ENCODE measurements at places on chromosomes 3 and 15.

GRCh38 chr3:181739628-181740027, 27.9 kb downstream of the SOX2 start:
- no peak for DNase-seq

DNA sequence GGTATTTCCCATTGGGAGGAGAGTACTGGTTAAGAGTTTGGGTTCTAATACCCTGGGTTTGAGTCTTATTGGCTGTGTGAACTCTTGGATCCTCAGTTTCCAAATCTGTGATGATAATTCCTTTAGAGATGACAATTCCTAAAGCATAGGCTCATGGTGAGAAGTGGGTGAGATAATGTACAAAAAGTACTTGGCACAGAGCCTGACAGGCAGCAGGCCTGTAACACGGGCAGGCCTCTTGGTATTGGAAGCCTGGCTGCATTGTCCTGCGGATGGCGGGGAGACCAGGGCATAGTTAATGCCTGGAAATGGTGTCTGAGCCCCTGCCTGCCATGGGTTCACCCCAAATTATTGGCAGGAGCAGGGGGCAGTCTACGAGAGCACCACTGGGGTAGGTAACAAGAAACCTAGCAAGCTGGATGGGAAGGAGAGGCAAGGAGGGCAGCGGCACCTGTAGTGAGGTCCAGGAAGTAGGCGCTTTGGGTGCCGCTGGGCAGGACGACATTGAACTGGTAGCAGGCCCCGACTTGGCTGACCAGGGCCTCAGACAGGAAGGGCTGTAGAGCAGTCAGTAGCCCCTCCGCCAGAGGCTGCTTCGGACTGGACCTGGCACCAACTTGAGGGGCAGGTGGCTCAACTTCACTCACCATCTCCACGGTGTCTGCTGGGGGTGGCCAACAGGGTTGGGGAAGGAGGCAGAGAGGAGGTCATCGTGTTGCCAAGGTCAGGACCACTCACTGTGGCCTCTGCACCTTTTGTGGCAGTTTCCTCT, 7.7 kb downstream of the STOML1 start:
- DNase-seq, result no peak

- DNase-seq, result no peak
Measured at GRCh38 chr3:36575241-36575640, 189.1 kb downstream of the DCLK3 start.

GRCh38 chr3:140599496-140599895, 78.4 kb upstream of the TRIM42 start:
- no peak for DNase-seq

DNA sequence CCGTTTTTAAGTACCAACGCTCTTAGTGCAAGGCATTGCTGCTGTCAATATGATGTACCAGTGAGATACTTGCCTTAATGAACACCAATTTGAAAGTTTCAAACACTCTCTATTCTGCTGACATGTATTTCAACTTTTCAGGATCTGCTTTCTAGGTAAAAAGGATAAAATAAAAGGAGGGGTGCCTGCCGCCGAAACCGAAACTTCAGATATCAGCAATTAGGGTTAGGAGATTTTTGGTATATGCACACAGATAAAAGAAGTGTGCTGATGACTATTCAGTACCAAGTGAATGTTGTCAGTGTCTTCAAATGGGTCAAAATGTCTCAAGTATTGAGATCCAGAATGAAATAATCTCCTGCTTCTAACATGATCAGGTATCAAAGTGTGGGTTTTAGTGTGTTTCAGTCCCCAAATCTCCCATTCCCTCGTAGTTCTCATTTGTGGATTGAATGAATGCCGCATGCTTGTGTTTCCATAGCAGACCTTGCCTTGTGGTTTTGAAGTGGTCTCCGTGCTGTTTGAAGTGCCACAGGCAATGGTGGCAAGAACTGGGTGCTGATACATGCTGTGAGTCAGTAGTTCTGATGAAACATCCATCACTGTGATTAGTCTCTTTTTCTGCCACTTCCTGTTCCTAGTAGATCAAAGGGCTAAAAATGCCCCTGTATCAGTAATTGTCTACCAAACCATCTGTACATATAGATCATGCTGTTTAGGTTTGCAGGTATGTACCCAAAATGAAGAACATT, 22.5 kb downstream of the CHST14 start:
- DNase-seq, result no peak

- no peak for DNase-seq
Measured at GRCh38 chr3:181966393-181966792, 254.7 kb downstream of the SOX2 start.

GRCh38 chr3:124985349-124985748, 50.8 kb upstream of the MUC13 start:
- no peak for DNase-seq

DNA sequence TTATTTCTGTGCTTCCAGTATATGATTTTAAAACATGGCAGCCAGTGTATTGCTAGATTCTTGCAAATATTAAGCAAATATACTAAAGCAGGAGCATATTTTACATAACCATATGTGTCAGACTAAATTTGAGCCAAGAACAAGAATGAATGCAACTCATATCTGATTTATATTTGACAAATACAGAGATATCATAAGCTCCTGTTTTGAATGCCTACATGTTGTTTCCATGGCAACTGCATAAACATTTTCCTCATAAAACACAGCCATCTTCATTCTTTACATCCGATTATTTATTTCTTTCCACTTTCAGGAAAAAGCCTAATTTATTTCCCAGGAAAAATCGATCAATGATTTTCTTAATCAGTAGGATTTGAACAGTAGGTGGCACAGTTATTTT, 172.2 kb upstream of the TSPAN3 start:
- DNase-seq, result no peak

DNA sequence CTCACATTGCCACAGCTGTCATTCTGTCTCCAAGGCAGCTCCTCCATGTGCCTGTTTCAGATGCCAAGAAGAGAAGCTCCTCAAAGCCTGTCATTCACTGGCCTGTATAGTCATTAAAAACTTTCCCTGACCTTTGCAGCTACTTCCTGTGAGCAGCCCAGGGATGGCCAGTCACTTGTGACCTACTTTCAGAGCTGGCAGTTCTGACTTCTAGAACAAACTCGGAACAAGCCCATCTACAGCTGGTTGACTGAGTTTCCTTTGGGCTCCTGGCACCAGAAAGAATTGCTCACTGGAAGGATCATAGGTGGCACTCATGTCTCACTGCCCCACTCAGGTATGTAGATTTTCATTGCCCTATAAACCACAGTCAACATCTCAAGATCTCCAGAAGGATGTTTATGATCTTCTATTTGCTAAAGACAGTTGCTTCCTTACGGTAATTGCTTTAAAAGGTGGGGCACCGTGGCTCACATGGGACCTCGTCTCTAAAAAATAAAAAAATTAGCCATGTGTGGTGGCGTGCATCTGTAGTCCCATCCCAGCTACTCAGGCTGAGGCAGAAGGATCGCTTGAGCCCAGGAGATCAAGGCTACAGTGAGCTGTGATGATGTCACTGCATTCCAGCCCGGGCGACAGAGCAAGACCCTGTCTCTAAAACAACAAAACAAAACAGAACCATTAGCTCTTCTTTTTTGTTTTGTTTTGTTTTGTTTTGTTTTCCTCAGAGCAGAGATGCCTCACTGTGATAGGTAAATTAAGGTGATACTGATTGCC, 11.2 kb upstream of the ATP13A3 start:
- DNase-seq, result no peak

- DNase-seq, result no peak
Measured at GRCh38 chr15:60351066-60351465, 46.7 kb downstream of the ANXA2 start.

Data from activated naive CD4-positive, alpha-beta T cell (primary cell).